ENCODE measurements at places on chromosomes 12 and 14. TPM values are rescaled to one million over a fixed set of nuclear protein-coding genes. Genes with fewer than 3 reads are reported as not detected.

GRCh38 chr12:133236144-133236543 lies 467 bp upstream of the ANHX start:
- no peaks in the 10 kb centered on the region for H3K27me3 ChIP-seq
- H3K4me1 ChIP-seq: no peaks in the 10 kb centered on the region
- peaks cover 16% of the 10 kb centered on the region for H3K36me3 ChIP-seq
- no peak for DNase-seq

DNA sequence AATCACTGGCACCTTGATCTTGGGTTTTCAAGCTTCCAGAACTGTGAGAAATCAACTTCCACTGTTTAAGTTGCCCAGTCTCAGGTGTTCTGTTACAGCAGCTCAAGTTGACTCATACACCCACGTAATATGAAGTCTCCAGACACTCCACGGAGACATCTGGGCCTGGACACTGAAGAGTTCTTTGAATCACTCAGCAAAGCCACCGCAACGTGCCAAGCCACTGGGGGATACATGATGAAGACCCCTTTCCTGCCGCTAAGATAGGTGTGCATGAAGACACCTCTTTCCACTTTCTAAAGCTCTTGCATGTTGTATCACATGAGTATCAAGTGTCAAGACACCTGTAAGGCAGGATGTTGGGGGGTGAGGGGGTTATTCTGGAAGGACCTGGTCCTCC lies 311.7 kb upstream of the RTL1 start:
- H3K4me3 ChIP-seq: no peak overlapping the region
- peaks cover 8% of the 10 kb centered on the region for H3K36me3 ChIP-seq
- no peak overlapping the region for H3K27ac ChIP-seq

- no peak for DNase-seq
- H3K27ac ChIP-seq: no peak overlapping the region
These were observed 177.3 kb upstream of the NUDT4 start for GRCh38 chr12:93200291-93200917.

DNA sequence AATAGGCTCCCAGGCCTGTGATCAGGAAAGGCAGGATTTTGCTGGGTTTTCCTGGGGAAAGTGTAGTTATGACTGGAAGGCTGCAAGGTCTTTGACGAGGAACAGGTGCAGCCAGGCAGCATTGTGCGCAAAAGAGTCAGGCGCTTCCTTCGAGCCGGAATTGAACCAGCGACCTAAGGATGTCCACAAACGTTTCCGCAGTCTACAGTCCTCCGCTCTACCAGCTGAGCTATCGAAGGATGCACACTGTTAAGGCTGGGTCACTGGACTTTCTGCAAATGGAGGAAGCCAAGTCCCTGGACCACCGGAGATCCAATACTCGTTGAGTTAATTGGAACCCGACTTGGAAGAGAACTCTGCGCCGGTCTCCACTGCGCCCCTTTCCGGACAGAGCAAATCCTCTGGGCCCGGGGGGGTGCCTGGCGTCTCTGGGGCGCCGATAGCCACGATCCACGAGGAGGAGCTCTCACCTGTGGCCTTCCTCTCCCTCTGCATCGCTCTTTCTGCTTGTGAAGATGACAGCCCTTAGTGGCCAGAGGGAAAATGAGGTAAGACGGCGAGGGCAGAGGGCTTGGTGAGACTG lies 18.4 kb upstream of the OR6S1 start:
- no peak overlapping the region for H3K27ac ChIP-seq
- H3K27me3 ChIP-seq: peaks cover 71% of the 10 kb centered on the region
- H3K36me3 ChIP-seq: no peaks in the 10 kb centered on the region
- no peak overlapping the region for H3K4me3 ChIP-seq
- peaks cover 39% of the 10 kb centered on the region for H3K4me1 ChIP-seq
- no peak for DNase-seq

The PPP4R4 gene
- 6.2 TPM for total RNA-seq

The FZD10 gene
- total RNA-seq: not detected

The PLD4 gene
- total RNA-seq: 0.30 TPM
